ENCODE measurements at places on chromosomes 13 and 19.

DNA sequence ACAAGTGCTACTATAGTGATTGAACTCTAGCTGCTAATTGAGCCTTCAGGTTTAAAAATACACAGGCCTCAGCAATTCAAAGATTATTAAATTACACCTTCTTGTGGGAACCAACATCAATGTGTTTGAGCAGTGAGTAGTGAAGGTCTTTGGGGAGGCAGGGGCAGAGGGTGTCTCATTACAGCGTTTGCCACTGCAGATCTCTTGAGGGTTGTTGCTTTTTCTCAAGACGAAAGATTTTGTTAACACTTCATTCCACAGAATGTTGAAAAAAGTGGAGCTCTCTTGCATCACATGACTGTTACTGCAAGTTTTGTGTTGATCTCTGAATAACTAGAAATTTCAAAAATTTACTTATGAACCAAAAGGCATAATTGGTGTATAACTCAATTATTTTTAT is 253.6 kb downstream of the ATP8A2 start:
- no peak for DNase-seq

DNA sequence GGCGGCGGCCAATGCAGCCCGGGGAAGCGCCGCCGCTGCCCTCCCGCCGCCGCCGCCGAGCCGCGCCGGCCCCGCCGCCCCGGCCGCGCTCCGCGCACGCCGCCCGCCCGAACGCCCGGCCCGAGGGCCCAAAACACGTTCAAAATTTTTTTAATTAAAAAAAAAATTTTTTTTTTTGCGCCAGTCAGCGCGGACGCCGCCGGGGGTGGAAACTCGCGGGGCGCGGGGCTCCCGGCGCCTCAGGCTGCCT is 468 bp downstream of the HMGB1 start:
- DNase-seq, result no peak

DNA sequence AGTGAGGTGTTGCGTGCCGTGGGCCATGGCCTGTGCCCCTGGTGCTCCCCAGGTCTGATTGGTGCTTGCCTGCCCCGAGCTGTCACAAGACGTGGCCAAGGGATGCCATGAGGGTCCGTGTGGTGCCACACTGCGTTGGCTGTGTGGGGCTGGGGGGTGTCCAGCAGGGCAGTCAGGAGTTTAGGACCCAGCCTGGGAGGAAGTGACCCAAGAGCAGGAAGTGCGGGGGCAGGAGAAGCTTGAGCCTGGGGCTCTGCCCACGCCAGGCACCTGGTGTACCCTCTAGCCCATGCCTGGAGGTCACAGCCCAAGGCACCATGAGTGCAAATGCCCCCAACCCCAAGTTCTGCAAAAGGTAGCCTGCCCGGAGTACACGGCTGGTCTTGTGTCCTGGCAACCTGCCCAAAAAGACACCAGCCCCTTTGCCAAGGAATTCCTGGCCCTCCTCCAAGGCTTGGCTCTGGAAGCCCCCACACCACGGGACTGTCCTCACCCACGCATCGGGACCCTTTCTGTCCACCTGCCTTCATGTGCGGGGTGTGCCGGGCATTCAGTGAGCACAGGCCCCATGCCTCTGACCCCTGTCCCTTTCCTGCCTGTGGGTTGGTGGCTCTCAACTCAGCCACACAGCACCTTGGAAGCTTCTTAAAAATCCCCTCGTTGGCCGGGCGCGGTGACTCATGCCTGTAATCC is 24.9 kb downstream of the MPND start:
- no peak for DNase-seq

DNA sequence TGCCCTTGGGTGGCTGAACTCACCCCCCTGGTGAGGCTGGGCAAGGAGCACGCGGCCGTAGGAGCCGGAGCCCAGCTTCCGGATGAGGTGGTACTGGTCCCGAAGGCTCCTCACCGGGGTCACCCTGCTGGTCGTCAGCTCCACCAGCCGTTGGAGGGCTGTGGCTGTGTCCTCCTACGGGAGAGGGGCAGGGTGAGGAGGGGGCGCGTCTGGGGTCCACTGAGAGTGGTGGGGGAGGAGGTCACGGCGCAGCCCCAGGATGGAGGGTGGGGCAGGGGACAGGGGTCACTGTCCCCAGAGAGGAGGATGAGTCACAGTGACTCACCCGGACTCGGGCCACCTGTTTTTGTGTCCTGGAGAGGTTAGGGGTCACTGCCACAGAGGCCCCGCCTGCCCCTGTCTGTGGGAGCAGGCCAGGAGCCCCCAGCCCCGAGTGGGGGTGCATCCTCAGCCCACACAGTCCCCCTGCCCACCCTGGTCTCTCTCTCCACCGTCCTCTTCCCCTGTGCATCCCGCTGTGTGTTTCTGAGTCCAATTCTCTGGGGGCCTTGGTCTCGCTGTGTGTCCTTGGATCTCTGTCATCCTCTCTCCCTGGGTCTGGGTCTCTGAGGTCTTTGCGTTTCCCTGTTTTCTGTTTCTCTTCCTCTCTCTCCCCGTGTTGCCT is 435 bp downstream of the SBK3 start:
- no peak for DNase-seq

GRCh38 chr13:23715762-23716235 is 145.6 kb downstream of the TNFRSF19 start:
- peak; percentile 44 for DNase-seq

Measured in RPMI8226 (cell line).